ENCODE measurements at places on chromosomes 1 and 21.
A peak's percentile ranks its signal among the peaks of the same experiment; 100 is the strongest.

DNA sequence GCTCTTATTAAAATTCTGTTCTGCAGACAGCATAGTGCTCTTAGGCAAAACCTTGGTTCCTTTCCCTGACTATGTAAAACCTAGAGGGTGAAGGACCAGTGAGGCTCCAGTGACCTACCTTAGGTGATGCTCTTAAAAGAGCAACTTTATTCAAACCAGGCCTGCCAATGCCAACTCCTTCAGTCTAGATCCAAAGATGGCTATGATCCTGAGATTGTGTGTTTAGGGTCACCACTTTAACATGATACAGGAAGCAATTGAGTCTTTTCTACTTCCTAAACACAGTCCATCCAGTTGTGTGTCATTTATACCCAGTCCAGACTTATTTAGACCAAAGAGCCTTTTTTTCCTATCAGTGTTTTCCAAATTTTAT is 10.8 kb downstream of the MCL1 start:
- DNase-seq = no peak

DNA sequence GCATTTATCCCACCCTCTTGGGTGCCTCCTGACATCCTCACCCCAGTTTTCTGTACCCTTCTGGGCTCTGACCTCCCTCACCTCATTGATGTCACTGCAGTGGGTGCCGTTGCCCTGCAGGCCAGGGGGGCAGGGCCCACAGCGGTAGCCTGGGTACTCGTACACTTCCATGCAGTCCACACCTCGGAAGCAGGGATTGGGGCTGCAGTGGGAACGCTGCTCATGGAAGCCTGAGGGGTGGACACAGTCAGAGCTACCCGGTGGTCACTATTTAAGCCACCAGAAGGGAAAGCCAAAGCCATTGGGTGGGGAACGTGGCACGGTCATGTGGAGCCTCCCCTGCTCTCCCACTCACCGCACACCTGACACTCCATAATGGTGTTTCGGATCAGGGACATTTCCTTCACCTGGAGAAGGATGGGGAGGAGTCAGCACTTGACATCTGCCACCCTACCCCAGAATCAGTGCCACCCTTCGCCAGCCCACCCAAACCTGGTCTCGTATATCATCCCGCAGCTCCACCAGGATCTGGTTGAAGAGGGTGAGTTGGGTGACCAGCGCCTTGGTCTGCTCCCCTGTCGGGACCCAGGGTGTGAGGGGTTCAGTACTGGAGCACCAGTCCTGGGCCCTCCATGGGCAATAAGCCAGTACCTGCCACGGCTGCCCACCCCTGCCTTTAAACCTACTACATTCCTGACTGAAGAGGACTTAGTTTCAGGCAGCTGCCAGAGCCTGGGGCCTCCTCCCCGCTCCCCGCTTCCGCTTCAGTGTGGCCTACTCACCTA is 4.8 kb downstream of the THBS3 start:
- DNase-seq = no peak

DNA sequence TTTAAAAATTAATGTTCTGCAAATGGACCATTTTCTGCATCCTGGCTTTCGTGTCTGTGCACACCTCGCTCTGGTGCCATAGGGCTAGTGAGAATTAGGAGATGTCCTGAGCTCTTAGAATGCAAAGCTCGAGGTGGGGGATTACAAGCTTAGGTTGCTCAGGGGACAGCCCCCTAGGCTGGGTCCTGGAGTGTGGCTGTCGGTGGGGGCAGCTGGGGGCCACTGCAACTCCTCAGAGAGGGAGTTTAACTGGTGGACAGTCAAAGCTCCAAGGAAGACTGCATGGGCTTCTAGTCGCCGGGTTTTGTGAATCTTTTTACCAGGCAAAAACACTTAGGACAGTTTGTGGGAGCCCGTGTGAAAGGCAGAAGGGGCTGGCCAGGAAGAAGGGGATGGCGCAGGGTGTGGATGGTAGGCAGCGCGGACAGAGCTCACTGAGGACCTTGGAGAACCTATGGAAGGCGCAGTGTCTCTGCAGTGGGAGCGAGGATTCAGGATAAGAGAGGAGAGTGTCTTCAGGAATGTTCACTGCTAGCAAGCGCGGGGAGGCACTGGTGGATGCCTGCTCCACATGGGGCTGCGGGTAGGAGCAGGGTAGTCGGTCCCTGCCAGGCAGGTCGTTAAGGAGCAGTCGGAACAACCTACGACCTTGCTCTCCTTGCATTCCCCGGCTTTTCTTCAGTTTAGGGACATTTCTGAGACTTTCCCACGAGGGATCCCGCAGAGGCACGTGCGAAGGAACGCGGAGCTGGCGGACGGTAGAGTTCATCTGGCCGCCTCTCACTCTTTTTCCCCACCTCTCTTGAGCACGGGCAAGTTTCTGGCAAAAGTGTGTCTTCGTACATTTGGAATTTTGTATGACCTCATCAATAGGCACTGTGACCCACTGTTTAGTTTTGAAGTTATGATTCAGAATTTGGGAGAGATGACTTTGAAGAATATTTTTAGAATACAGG is 12.9 kb upstream of the KCNE1 start:
- no peak for DNase-seq

DNA sequence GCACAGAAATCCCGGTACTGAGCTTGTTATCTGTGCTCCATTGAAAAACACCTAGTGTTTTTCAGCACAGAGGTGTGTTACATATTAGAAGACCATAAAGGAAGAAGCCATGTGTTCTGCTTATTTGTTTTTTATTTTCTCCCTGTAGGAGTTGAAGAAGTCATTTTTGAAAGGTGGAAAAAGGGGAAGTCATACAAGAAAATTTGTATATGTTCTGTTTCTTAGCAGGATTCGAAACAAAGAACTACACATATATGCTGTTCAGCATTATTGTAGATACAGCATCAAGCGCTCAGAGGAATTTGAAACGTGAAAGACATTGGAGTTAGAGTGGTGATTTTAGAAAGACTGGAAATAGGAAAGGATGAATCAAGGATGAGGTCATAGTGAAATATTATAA is 345.3 kb upstream of the ADGRL2 start:
- DNase-seq = no peak

- DNase-seq = no peak
Measured at GRCh38 chr1:206709772-206710459, 25.2 kb downstream of the MAPKAPK2 start.

DNA sequence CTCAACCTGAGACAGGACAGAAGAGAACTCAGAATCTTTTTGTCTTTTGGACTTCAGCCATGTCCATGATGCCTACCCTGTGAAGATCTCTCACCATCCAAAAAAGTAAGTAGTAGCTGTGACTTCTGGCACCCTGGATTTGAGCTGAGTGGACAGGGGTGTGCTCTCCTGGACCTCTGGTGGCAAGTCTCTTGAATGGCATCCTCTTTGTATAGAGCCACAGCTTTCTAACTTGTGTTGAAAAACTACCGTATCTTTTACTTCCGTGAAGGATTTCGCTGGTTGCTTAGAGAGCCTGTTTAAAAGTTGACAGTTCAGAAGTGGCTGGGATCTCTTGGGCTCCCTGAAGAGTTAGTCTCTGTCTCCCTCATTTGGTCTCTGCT is 1.8 kb downstream of the MFN2 start:
- DNase-seq = no peak

DNA sequence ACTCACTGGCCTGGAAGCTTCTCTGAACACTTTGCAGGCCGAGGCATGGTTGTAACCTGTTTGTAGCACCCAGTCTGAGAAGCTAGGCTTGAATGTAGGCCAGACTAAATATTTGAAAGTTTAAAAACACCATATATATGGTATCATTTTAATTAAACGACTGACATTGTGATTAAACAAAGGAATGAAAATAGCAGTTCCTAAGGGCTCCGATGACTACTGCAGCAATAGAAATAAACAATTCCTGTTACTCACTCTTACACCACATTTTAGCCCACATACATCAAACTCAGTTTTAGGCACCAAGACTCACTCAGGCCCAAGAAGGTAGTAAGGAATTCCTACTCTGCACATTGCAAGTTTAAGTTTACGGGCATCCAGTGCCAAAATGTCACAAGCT is 281.2 kb downstream of the AKT3 start:
- no peak for DNase-seq

DNA sequence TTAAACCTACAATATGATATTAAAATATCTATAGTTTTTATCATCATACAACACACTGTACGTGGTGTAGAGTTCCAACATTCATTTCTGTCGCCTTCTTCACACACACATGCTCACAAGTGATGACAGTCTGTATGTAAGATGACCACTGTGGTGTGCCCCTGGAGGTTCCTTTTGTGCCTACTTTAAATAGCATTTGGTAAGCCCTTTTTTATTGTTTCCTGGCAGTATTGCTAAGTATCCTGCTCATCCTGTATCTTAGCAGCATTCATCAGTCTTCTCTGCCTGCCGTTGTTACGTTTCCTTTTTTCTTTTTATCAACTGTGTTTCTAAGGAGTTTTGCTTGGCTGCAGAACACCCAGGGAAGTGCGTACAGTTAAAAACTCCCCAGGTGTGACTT is 231.4 kb downstream of the CHRM3 start:
- DNase-seq = no peak

DNA sequence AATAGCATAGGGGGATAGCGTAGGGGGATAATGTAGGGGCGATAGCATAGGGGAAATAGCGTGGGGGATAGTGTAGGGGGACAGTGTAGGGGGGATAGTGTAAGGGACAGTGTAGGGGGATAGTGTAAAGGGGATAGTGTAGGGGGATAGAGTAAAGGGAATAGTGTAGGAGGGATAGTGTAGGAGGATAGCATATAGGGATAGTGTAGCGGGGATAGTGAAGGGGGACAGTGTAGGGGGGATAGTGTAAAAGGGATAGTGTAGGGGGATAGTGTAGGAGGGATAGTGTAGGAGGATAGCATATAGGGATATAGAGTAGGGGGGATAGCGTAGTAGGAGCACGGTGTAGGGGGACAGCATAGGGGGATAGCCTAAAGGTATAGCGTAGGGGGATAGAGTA is 14.1 kb upstream of the ARF1 start:
- DNase-seq = no peak

- no peak for DNase-seq
Measured at GRCh38 chr1:155127967-155128754, 485 bp downstream of the EFNA1 start.

GRCh38 chr1:107993920-107994319 is 28.9 kb upstream of the VAV3 start:
- DNase-seq = peak; percentile 17

GRCh38 chr21:9758141-9758540 is 763.2 kb upstream of the TPTE start:
- DNase-seq = no peak

DNA sequence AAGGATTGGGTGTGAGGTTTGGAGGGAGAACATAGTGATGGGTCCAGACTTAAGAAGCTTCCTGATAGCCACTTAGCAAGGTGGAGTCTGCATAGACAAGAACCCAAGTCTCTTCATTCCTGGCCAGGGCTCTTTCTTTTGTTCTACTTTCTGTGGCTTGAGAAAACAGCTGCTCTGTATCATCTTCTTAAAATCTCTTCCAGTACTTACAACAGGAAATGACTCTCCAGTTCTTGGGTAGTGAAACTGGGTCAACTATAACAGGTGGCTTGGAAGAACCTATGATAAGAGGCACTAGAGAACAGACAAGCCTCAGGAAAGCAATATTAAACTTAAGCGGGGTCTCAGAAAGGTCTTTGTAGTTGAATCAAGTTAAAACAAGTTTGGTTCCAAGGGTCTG is 148.1 kb upstream of the USP24 start:
- DNase-seq = no peak

DNA sequence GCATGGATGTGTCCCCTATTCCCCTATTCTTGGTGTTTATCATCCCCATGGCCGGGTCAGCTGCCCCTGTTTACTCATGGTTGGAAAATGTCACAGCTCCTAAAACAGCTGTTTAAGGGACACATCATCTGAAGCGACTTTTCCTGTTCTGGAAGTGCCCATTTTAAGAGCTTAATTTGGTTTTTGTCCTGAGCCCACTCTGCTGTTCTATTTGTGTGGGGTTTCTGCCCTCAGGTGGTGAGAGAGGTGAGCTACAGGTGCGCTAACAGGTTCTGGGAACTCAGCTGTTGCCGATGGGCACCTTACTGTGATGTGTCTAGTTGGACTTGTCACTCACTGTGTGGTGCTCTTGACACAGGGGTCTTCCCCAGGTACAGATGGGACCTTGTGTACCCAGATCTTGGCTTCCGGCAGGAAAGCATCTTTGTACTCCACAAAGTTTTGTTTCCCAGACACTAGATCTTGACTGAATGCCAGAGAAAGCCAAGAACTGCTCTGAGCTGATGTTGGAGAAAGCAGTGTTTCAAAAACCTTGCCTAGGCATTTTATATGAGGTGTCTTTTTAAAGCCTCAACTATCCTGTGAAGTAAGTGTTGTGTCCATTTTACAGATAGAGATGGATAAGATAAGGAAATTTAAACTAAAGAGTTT is 59.0 kb upstream of the CD1D start:
- no peak for DNase-seq

GRCh38 chr1:1754051-1754815 is 24.0 kb downstream of the NADK start:
- DNase-seq = no peak

DNA sequence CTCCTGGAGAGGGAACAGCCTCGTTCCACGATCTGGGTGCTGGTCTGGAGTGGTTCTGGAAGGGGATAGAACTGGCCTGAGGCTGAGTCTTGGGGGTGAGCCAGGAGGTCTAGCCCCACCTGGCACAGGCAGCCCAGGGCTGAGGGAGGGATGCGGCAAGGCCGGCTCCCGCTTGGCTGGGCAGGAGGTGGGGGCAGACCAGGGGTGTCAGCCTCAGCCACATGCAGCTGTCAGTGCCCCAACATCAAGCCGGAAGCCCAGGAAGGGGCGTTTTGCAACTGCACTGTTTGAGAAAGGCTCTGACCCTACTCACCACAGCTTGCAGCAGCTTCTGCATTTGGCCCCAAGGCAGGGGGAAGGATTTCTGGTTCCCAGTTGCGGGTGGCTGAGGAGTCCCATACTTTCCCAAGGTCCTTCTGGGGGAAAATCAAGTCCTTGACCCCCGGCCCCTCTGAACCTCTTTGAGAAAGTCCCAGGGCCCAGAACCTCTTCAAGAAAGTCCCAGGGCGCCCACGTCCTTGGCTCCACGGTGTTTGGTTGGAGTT is 2.0 kb downstream of the EFHD2 start:
- peak; percentile 55 for DNase-seq

DNA sequence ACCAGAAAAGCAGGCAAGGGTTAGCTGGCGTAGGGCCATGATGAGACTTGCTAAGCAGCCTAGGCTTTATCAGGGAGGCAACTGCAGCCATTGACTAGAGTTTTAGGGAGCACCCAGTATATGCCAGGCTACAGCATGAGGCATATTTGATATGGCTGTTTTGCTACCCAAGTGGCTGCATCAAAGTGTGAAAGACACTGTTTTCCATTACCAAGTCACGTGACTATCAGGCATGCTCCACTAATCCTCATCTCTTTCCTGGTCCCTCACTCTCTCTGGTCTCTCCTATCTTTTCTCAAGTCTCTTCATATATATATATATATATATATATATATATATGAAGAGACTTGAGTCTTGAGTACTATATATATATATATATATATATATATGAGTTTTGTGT is 206.7 kb upstream of the POU3F1 start:
- no peak for DNase-seq
